Left renal cortex interstitium (tissue), 4 donors: ENCODE measurements at places on chromosomes 7 and 10. TPM values are rescaled to one million over a fixed set of nuclear protein-coding genes. Genes with fewer than 3 reads are reported as not detected.

Gene GIMAP4
- 22.9 TPM for polyA plus RNA-seq

Gene CDK14
- 29.5 TPM for polyA plus RNA-seq

Gene MRPS17
- 21.2 TPM for polyA plus RNA-seq

Gene ACTR3C
- polyA plus RNA-seq: 7.4 TPM

Gene RET
- 15.9 TPM for polyA plus RNA-seq

- DNase-seq: no peak
Measured at GRCh38 chr7:131203291-131203976, 124.2 kb upstream of the MKLN1 start.

DNA sequence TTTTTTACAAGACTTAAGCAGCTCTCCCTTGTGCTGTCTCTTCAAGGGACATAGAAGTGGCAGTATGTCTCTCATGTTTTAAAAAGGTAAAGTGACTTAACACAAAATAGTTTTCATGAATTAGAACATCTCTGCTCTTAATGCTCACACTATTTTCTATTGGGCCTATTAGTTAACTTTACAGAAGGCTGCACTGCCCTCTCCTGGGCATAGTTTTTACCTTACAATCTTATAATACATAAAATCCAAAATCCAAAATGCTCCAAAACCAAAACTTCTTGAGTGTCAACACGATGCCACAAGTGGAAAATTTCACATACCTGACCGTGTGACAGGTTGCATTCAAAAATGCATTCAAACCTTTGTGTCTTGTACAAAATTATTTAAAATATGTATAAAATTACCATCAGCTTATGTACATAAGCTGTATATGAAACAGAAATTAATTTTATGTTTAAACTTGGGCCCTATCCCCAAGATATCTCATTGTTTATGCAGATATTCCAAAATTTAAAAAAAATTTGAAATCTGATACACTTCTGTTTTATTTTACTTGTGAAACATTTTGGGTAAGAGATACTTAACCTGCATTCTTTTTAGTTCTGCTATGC, 25.8 kb downstream of the TES start:
- no peak for DNase-seq

DNA sequence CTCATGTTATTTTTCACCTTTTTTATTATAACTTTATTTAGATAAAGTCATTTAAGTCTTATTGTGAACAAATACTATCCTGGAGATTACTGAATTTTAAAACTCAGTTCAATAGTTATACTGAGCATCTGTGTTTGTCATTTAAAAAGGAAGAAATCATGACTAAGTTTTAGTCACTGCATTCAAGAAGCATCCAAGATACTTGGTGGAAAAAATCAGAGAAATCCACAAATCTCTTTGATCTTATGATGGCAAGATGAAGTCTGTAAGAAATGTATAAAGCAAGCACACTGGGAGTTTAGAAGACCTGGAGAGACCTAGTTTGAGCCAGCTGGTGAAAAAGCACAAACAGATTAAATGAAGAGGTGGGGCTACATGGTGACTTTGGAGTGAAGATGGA, 529.8 kb upstream of the IGFBP3 start:
- no peak for DNase-seq

- no peak for DNase-seq
Measured at GRCh38 chr7:122902751-122903495, 16.7 kb upstream of the CADPS2 start.

GRCh38 chr7:7617550-7617949, 23.0 kb upstream of the UMAD1 start:
- no peak for DNase-seq

GRCh38 chr10:85850736-85851135, 515.9 kb downstream of the GRID1 start:
- no peak for DNase-seq

GRCh38 chr10:77049146-77049545, 588.5 kb downstream of the KCNMA1 start:
- no peak for DNase-seq

DNA sequence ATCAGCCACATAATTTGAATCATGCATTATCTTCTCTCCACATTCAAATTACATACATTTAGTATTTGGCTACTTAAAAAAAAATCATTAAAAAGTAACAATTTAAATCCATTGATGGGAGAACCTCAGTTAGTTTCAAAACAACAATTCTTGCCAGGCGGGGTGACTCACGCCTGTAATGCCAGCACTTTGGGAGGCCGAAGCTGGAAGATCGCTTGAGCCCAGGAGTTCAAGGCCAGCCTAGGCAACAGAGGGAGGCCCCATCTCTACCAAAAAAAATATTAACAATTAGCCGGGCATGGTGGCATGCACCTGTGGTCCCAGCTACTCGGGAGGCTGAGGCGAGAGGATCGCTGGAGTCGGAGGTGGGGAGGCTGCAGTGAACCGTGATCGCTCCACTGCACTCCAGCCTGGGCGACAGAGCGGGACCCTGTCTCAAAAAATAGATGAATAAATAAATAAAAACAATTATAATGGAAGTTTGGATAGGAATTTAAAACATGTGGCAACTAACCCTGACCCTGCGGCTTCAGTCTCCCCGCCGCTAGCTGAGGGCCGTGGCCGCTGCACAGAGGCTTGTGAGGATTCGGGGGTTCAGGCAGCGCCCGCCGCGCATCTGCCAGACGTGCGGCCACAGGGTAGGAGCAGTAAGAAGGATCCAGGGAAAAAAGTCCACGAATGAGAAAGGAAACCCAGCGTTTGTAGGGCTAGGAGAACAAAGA, 1.1 kb upstream of the CSGALNACT2 start:
- no peak for DNase-seq

DNA sequence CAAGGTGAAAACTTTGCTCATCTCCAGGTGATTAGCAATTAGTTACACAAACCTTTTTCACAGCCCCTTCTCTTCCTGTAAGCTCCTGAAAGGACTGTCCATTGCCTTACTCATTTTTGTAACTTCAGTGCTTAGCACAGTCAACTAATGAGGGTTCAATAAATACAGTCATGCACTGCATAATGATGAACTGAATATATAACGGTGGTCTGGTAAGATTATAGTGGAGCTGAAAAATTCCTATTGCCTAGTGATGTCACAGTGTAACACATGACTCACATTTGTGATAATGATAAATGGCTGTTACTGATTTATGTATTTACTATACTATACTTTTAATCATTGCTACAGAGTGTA, 12.9 kb upstream of the FAM133B start:
- DNase-seq: no peak

- no peak for DNase-seq
Measured at GRCh38 chr10:8138471-8138870, 84.0 kb downstream of the GATA3 start.

DNA sequence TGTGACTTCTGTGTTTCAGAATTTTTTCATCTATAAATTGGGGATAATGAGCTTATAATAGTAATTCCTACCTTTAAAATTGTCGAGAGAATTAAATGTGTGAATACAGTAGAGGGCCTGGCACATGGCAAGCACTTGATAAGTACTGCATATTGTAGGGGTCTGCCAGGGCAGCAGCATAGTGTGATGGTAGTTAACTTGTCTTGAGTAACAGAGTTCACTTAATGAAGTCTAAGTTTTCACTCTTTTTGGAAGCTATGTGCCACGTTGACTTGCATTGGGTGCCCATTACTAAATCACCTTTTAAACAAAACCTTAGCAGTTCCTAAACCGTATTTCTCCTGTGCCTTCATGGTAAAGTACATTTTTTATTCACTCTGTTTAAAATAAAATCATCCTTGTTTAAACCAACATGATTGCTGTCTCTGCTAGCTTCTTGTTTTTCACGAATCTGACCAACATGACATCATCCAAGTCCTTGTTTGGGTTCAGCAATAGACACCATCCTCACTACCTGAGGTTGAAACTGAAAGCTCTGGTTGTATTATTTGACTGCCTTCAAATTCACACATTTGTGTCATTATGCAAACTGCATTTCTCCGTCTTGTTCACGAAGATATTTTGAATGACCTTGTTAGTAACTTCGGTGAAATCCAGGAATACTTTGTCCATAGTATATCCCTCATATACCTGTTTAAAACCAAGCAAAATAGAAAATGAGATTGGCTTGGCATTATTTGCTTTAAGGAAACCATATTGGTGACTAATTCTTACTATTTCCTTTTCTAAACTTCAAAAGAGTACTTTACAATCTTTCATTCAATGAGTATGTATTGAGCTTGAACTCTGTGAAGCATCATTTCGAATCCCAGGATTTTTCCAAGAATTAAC, 340.2 kb downstream of the SUGCT start:
- DNase-seq: no peak

GRCh38 chr7:75953931-75954330, 39.0 kb downstream of the POR start:
- DNase-seq: no peak

DNA sequence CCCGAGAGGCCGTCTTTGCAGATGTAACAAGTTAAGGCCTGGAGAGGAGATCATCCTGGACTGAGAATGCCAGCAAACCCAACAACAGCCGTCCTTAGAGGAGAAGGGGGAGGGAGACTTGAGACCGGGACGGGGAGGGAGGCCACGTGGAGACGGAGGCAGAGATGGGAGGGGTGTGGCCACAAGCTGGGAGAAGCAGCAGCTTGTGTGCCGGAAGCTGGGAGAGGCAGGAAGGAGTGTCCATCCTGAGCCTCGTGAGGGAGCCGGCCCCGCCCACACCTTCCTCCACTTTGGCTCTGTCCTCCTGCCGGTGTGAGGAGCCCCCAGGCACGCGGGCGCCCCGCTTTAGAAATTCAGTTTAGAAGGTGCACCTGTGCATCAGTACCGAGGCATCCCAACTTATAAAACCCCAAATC, 95.7 kb downstream of the DNAJB6 start:
- peak; percentile 23 for DNase-seq

GRCh38 chr7:29748286-29749099, 57.8 kb upstream of the WIPF3 start:
- DNase-seq: no peak

DNA sequence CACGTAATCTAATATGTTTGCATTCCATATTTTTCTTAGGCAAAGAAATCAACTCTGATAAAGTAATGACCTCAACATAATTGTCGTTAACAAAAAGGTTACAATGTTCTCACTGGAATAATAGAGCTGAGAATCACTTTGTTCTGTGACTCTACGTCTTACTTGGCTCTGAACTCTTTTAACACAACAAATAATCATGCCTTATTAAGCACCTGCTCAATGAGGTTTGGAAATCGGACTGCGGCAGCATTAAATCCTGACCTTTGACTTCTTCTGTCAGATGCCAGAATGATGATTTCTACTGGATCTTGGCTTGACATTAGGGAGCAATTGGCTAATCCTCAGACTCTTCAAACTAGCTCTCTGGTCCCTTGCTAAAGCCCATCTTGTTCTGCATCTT, 233.6 kb downstream of the SEMA3D start:
- no peak for DNase-seq

- DNase-seq: no peak
Measured at GRCh38 chr7:79227044-79227443, 226.4 kb downstream of the MAGI2 start.

DNA sequence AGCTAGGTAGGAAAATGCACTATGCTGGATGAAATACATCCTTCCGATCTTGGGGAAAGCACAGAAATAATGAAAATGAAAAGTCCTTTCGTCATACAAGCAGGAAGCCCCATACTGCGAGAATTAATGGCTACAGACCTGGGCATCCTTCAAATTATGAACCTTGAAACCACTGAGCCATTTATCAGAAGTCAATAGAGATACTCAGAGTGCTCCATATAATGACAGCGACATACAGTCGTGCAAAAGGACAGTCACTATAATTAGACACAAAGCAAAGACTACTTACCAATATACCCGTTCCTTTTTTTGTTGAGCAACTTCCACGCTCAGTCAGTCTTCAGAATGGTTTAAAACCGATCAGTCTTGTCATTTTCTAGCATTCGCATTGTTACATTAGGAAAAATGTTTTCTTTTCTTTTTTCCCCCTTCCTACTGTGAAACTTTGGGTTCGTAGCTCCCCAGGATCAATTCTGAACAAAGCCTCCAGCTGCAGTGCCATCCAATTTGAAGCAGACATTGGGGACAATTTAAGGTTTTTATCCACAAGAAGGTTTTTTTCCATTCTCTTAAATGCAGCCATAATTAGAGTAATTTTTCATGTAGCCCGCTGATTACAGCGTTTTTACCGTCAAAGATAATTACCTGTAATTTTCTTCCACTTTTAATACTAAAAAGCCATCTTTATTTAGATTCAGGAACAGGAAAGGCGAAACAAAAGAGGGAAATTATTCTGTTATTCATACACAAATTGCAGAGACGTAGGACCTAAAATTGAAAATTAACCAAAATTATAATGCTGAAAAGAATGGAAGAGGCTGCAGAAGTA, 6.4 kb downstream of the DLX6 start:
- no peak for DNase-seq
